ENCODE measurements at places on chromosomes 7 and 10.

GRCh38 chr10:110434489-110435096, 63.1 kb upstream of the DUSP5 start:
- no peak for DNase-seq

- DNase-seq, result no peak
Measured at GRCh38 chr10:73218431-73219191, 28.4 kb downstream of the DNAJC9 start.

- no peak for DNase-seq
Measured at GRCh38 chr7:66974986-66975590, 20.3 kb downstream of the SBDS start.

GRCh38 chr7:55309040-55309991, 55.8 kb upstream of the LANCL2 start:
- DNase-seq, result no peak

DNA sequence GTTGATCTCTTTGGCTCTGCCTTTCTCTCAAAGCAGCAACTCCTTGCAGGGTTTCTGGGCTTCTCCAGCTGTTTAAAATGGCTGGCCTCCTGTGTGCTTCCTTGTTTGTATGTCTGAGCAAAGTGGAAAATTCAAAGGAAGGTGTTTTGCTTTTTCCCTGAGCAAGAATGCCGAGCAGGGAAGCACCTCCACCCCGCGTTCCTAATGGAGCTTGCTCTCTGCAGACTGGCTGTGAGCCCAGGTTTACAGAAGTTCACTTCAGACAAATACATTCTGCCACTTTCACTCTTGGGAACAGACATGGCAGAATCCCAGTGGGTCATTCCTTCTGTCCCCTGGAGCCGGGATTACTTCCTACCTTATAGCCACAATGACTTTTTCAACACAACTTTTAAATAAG, 181.8 kb upstream of the AGK start:
- no peak for DNase-seq

DNA sequence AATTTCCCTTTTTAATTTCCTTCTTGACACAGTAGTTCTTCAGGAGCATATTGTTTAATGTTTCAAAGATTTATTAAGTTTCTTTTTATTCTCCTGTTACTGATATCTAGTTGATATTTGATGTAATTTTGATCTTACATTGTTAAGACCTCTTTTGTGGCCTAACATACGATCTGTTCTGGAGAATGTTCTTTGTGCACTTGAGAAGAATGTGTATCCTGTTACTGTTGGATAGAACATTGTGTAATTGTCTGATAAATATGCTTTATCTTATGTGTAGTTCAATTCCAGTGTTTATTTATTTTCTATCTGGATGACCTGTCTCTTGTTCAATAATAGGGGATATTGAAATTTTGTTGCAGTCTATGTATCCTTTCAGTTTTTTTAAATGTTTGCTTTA, 106.7 kb downstream of the ITGB1 start:
- DNase-seq, result no peak

- DNase-seq, result no peak
Measured at GRCh38 chr7:105387508-105388355, 989 bp downstream of the SRPK2 start.

DNA sequence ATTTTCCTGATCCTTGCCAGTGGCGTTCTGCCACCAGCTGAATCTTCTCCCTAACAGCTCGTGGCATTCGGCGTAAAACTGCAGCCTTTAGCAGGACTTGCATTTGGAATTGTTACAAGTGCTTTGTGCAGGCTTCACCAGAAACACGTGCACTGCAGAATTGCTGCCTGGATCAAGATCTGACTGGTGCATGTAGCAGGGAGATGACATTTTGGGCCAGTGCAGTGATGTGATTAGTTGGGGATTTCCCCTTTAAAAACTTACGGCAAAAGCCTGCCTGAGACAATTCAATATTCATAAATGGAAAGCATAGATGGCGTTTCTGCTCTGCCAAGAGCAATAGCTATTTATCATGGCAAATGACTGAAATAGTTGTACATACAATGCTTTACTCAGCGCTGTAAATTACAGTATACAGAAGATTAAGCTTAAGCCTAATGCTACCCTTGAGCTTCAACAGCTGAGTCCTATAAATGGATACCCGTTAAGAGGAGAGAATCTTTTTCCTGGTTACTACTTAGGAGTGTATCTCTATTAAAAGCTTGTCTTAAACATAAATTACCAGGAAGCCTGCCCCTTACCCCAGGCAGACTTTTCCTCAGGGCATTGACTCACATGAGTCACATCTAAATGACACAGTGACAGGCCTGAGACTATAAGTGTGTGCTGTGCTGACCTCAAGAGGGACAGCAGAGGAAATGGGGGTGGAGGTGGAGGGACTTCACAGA, 106.3 kb downstream of the ATXN7L1 start:
- DNase-seq, result no peak

- DNase-seq, result no peak
Measured at GRCh38 chr10:59586407-59586891, 123.2 kb downstream of the SLC16A9 start.

DNA sequence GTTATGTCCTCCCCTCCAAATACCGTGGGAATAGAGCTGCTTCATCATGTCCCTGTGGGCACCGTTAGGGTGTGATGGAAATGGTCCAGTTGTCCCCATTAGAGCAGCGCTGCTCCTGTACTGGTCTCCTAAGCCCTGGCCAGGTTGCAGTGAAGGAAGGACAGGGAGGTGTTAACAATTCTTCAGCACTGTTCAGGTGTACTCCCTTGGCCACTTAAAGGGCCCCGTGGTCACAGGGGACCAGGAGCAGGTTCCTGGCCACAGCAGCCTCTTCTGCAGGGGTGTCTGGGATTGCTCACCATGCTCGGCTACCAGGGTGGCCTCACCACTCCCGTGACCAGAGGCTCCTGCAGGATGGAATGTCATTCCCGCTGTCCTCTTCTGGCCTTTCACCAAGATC, 65.8 kb downstream of the MINDY4 start:
- DNase-seq, result no peak
